ENCODE measurements at places on chromosomes 5 and 9.

DNA sequence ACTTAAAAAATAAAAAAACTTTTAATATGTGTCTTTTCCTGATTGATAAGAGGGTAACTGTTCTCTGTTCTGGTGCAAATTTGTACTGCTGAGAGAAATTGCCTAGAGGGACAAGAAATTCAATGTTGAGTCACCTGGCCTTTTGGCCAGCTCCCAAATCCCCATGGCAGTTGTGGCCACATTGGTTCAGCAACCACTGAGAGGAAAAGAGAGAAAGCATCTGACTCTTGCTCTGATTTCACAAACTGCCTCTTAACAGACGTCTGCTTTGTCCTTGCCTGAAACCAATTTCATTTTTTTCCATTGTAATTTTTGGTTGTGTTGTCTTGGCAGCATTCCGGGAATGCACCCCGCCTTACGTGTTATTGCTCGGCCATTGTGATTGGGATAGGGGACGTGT lies 42.4 kb downstream of the NTRK2 start:
- peak; percentile 17 for DNase-seq

- DNase-seq = no peak
These were observed 21.0 kb upstream of the TLX3 start for GRCh38 chr5:171288066-171288465.

GRCh38 chr9:109276469-109277440 lies 44.1 kb downstream of the EPB41L4B start:
- no peak for DNase-seq

GRCh38 chr5:61234019-61234418 lies 71.8 kb upstream of the SMIM15 start:
- DNase-seq = no peak

DNA sequence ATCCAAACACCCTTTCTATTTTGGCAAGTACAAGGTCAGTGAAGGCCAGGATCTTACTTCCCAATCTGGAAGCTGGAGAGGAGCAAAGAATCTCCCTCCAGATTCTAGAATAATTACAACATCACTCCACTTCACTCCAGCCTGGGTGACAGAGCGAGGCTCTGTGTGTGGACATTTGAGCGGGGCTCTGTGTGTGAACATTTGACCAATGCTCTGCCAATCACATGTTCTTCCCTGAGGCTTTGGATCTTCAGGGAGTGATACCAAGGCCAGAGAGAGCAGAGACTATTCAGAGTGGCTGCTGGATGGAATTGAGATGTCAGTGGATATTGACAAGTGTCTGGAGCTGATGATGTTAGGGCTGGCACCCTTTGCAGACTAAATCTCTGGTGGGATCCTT lies 24.7 kb upstream of the ANKRD34B start:
- DNase-seq = no peak

GRCh38 chr9:134626069-134626423 lies 15.6 kb upstream of the COL5A1 start:
- no peak for DNase-seq

GRCh38 chr5:143649937-143650621 lies 161.9 kb upstream of the HMHB1 start:
- peak; percentile 55 for DNase-seq

- DNase-seq = peak; percentile 93
These were observed 223.3 kb downstream of the SEC61B start for GRCh38 chr9:99445371-99445891.

DNA sequence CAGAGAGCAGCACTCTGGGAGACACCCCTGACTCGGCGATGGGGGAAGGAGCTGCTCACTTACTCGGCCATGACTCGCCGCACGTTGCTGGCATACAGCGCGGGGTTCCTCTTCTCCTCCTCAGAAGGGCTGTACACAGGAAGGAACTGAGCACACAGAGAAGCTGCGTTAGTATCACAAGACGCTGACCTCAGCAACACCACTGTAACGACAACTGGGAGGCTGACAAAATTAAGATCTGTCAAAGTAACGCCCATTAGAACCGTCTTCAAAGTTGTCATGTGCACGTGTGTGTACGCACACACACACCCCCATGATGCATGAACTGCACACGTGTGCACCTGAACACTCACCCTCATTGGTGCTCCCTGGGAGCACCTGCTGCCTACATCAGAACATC lies 32.1 kb upstream of the SLC6A3 start:
- DNase-seq = no peak

DNA sequence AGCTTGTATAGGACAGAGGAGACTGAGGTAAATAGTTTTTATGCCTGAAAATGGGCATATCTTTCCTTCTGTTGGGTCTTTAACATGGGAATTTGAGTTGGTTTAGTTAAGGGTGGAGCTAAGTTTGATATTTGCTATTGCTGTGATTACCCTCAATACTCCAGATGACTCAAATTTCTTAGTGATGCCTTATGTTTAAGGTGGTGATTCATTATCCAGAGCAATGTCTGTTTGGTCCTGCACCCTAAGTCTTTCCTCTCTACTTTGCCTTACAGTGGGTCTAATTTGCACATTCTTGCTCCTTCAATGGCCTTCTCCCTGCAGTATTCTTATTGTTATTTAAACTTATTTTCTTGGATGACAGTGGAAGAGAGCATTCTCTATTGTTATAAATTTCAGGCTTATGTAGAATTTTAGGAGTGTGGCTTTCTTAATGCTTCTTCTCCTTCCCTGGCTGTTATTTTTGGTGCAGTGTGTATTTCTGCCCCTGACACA lies 312.9 kb upstream of the RPS23 start:
- DNase-seq = no peak

DNA sequence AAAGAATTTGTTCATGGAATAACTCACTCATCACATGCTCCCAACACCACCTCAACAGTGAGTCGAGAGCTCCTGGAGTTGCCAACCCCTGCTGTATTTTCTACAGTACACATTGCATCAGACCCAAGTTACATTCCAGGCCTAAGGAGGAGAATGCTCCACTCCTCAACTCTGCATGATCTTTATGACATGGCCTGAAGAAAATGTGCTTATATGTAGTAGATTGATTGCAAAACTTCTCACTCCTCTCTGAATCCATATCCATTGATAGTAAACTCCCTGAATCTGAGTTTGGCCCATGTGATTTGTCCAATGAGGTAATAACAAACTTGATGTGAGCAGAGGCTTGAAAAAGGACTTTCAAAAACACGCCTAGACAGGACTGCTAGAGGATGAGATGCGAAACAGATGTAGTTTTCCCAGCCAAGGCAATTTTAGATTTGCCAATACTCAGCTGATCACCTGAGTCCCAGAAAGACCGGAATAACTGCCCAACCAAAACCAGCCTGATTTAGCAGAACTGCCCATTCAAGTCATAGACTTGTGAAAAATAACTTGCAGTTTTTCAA lies 29.0 kb upstream of the PAPPA start:
- DNase-seq = peak; percentile 38

GRCh38 chr9:20037699-20038098 lies 248.9 kb upstream of the SLC24A2 start:
- no peak for DNase-seq

- DNase-seq = no peak
These were observed 157.7 kb upstream of the SLC12A2 start for GRCh38 chr5:127925916-127926315.

DNA sequence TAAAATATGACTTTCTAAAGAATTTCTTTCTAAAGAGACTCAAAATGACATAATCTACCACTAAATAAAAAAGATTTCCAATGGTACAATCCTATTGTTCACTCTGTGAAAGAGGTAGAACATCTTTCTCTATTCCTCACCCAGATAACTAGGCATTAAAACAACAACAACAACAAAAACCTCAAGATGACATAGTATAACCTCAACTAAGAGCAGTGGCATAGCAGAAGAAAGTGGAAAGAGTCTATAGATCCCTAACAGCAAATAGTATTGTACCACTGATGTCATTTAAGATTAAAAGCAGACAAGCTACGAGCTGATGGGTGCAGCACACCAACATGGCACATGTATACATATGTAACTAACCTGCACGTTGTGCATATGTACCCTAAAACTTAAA lies 29.9 kb downstream of the RAPGEF6 start:
- no peak for DNase-seq

DNA sequence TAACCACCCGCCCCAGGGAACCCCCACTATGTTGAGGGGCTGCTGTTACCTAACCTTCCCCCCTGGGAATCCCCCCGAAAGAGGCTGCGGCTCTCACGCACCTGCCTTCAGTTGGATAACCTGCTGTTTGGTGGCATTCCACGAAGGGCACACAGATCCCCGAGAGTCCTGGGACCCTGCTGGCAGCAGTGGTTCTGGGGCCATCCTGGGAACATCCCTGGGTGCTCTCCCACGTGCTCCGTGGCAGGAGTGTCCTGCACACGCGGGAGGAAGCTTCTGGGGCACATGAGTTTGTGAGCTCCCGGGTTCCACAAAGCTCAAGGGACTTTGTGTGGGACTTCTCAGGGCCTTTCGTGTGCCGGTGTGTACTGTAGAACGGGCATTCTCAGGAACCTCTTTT lies 102.3 kb downstream of the RXRA start:
- DNase-seq = no peak

- DNase-seq = no peak
These were observed 32.7 kb downstream of the KCNIP1 start for GRCh38 chr5:170536525-170536924.

DNA sequence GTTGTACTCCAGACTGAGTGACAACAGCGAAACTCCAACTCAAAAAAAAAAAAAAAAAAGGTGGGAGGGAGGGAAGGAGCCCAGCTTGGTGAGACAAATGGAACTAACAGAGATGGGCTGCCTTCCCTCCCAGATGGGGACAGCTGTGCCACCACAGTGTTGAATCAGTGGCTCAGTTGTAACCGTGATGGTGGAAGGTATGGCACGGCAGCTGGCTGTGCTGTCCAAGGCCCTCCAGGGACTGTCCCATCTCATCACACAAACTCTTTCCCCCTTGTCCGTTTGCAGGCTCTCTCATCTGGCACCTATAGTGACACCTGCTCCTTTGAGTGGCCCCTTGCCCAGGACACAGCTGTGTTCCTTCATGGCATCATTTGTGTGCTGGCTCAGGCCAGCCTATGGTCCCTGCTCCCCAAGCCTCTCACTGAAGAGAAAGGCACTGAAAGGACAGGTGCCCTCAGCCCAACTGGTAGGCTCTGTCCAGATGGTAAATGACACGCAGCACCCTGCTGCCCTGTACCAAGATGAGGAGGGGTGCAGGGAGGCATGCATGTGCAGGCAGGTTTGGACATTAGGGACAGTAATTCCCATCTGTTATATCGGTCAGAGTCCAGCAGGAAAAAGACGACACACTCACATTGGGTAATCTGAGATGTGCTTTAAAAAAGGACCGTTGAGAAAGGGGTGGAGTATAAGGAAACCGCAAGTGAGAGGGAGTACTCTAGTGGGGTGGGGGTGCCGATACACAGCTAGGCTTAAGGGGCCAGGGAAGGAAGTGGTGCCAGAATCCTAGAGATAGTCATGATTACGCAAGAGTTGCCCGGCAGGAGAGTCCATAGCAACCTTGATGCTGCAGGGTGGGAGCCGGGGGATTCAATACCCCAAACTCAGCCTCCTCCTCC lies 4.3 kb downstream of the SMIM33 start:
- DNase-seq = peak; percentile 60

GRCh38 chr5:40409601-40410000 lies 270.1 kb upstream of the PTGER4 start:
- no peak for DNase-seq

DNA sequence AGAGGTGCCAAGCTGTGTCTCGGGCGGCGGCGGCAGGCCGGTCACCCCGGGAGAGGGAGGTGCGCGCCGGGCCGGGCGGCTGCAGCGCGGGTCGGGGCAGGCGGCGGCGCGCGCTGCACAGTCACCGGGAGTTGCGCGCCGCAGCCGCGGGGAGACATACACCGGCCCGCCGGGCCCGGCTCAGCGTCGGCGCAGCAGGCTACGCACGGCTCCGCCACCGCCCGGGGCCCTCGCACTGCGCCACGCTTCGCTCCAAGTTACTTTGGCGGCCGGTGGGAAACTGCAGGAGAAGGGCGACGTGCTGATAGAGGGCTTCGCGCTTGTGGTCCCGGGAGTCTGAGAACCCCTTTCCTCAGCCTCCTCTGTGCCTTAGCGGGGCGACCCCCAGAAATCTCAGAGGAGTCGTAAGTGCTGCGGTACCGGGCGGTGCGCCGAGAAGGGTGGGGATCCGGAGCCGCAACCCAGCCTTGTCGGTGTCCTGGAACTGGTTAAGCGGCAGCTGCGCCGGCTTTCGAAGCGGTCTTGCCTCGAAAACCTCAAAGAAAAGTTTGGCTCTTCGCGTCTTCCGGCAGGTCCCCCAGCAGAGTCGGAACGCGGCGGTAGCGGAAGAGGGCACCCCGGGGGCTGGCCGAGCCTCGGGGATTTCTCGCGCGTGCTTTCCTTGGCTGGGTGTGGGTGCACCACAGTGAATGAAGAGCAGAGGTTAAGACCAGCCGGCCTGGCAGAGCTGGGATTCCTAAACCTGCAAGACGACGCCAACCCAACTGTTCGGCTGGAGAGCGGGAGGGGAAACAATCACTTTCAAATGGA lies at the start of gene EFNA5:
TSS of gene EFNA5 (minus strand) at position 6 of the 810 bp plus-strand sequence.
- peak; percentile 62 for DNase-seq

GRCh38 chr5:160833806-160834205 lies 18.2 kb downstream of the ATP10B start:
- DNase-seq = no peak

DNA sequence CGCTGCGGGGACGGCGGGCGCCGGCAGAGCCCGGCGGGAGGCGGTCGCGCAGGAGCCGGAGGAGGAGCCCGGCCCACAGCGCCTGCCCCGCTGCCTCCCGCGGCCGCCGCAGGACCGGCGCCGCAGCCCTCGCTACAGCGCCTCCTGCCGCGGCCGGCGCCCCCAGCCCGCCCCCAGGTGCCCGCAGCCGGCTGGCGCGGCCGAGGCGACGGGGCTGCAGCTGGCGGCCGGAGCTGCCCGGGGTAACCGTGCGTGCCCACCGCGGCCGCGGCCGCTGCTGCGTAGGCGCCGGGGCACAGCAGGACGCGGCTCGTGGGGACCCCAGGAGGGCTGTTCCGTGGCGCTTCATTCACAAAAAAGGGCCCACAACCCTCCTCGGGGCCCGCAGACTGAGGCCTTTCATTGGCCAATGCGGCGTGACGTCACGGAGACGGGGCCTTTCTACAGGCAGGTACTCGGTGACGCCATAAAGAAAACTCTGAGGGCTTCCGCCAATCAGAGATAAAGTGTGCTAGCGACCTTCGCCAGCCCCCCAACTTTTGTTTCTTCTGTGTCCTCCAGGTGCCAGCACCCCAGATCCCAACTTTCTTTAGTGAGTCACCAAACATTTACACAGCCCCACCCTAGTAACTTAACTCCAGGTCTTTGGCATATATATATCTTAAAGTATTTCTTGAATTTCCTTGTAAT lies at the start of gene CDC14B:
TSS of gene CDC14B (minus strand) at position 353 of the 690 bp plus-strand sequence. CDS start 465 bp downstream, outside the sequence.
- peak; percentile 90 for DNase-seq

DNA sequence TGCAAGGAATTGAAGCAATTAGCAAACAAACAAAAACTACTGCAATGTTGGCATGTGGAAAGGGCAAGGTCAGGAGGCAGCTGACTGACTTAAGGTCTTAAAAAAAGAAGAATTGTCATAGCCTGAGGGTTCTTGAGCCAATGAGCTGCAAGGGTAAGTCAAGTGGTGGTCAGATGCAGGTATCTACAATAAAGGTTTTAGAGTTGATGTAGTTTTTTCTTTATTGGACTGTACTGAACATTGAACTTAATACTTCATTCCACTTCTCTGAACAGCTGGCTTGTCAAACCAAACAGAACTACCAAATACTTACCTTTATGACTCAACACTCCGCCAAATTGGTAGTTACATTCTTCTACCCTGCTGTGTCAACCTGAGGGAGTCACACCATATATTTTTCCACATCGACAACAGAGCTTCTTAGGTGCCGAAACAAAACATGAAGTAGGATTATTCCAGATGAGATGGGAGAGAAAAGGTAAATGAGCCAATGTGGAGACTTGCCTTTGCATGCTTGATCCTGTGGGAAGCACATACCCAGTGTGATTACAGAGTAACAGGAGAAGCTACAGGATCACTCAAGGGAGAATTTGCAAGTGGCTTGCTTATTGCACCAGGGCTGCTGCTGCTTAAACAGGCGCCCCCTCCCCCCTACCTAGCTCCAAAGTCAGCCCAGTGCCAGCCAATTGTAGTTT lies 35.3 kb downstream of the EQTN start:
- peak; percentile 18 for DNase-seq
